ENCODE measurements at places on chromosomes 11 and 22.
A peak's percentile ranks its signal among the peaks of the same experiment; 100 is the strongest.

- DNase-seq = no peak
These were observed 322.0 kb downstream of the FAT3 start for GRCh38 chr11:92546603-92547002.

DNA sequence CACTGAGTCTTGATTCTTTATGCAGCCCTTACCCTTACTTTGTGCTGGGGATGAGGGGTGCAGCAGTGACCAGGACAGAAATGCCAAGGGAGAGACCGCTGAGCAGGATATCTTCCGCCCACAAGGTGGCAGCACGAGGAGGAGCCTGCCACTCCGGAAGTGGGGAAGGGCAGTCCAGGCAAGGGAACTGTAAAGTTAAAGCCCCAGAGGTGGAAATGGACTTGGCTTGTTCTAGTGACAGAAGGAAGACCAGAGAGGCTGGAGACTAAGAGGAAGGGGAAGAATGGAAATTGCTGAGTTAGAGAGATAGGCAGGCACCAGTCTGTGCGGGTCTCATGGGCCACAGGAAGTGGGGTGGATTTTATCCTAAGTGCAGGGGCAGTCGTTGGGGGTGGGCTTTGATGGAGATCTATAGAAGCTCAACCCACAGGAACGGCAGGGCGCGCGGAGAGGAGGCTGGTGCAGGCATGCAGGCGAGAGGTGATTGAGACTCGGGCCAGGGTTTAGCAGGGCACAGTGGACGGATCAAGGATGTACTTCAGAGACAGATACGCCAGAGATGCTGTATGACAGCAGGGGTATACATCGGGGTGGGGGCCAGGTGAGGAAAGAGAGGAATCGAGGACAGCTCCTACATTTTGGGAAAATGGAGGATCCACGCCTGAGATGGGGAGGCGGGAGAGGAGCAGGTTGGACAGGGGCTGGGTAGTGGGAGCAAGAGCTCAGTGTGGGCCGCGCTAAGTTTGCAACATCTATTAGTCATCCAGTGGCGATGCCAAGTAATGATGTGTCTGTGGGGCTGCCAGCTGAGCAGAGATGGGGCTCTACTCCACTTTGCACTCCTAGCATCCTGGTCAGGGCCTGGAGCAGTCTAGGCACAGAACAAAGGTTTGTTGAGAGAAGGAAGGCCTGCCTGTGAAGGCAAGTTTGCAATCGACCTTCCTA lies 3.3 kb upstream of the GRK2 start:
- DNase-seq = peak; percentile 54

DNA sequence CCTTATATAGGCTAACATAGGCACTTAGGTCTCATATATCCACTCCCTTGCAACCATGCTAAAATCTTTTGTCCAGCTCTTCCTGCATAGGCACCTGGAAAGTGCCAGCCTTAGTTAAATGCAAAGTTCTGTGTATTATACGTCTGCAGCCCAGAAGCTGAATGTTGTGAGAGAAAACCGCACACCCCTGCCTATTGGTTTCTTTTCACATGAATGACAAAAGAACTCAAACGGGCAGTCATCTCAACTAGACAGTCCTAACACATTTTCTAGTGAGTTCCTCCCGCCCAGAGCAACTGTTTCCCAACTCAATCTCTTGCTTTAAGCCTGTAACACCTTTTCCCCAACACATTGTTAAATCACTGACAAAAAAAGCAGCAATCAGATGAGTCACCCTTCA lies 69.4 kb upstream of the SC5D start:
- DNase-seq = no peak

- no peak for DNase-seq
These were observed 161.1 kb downstream of the NAV2 start for GRCh38 chr11:19873730-19874129.

- no peak for DNase-seq
These were observed 15.0 kb downstream of the POGLUT3 start for GRCh38 chr11:108483163-108483562.

GRCh38 chr22:36619797-36620399 lies 83.7 kb downstream of the CACNG2 start:
- DNase-seq = no peak

- DNase-seq = no peak
These were observed 24.4 kb upstream of the HSPA8 start for GRCh38 chr11:123086305-123086704.
